ENCODE measurements at places on chromosomes 16 and 17.
A peak's percentile ranks its signal among the peaks of the same experiment; 100 is the strongest.

DNA sequence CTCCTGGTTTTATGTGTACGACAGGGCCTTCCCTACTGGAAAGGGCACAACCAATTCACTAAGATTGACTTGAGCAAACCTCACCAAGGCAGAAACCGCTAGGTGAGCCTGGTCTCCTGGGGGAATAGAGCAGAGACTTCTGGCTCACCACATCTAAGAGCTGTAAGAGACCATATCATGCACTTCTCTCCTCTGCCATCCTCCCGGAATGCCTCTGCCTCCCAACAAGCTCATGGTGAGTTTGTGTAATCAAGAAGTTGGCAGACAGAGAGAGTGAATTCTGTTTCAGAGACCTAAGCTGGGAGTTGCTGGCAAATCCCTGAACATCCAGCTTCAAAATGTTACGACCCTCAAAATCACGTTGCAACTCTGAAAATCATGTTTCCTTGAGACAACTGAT lies 154.8 kb downstream of the SLC39A11 start:
- DNase-seq = no peak

GRCh38 chr17:20172376-20172775 lies 163.2 kb downstream of the SPECC1 start:
- DNase-seq = no peak

GRCh38 chr16:82192665-82193064 lies 22.6 kb upstream of the MPHOSPH6 start:
- DNase-seq = no peak

DNA sequence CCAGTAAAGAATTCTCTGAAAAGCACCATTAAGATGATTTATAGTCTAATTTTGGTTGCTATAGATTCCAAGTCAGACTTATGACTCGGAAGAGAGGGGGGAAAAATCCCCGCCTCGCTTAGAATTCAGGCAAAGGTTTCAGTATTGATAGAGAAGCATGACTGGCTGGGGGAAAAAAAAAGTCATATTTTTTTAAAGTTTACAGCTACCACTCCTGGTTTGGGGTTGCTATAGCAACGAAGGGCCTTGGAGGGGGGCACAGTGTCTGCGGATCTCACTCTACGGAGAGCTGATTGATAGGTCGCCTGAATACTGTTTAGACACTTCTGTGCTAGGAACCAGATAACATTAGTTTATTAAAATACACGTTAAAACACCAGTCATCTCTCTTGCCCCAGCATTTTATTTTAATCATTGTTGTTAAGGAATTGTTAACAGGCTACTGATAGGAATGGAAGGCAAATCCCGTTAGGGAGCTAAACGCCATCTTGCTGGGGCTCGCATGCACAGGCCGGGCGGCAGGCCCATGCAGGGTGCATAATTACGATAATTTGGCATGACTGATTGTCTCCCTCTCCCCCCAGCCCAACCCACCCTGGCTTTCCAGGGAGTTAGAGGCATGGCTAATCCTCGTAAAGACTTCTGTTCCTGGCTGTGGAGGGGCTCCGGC lies 380.0 kb upstream of the XYLT1 start:
- DNase-seq = no peak

DNA sequence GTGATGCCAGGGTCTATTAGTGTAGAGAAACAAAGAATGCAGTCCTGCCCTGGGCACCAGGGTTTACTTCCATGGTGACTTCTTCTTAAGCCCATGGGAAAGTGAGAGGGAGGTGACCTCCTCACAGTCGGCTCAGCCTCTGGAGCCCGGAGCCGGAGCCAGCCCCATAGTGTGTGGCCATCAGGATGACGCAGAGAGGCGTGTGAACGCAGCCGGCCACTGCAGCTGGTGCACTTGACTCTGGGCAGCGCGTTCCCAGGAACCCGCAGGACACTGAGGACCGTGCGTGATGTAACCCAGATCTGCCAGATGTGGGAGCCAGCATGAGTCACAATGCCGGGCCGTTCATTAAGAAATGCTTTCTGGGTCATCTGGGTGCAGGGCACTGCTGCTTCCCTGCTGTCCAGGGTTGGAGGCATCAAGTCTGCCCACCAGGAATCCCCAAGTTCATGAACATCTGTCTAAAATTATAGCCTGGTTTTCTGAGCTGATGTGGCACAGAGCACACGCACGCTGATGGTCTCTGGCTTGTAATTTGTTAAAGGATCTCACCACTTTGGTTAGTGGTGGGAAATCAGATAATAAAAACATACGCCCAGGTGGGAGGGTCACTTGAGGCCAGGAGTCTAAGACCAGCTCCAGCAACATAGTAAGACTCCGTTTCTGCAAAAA lies 114.1 kb downstream of the PITPNC1 start:
- no peak for DNase-seq

DNA sequence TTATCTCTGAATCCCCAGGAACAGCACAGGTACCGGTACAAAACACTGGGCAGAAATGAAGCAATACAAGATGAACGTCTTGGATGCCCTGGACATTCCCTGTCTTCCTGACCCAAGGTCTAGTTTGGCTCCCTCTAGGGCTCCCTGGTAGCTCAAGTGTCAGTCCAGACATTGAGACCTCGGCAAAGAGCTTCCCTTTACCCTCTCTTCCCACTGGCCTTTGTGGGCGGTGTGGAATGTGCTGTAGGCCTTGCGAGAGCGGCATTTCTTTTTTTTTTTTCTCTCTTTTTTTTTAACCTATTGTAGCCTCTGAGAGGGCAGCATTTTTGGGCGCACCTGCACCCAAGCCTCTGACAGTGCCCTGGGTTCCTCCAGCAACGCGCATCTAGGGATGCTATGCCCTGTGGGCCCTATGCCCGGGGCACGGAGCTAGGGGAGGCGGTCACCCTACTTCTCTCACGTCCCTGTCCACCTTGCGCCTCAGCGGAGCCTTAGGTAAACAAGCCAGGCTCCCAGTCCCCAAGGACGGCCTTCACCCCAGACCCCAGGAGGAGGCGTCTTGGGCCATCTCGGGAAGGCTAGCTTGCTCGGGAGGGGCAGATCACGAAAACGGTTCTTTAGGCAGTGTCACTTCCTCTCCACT lies 1.2 kb upstream of the NFATC3 start:
- DNase-seq = no peak

- no peak for DNase-seq
These were observed 15.4 kb upstream of the MYO18A start for GRCh38 chr17:29195465-29196081.

- no peak for DNase-seq
These were observed 7.8 kb downstream of the RARA start for GRCh38 chr17:40316571-40317344.

DNA sequence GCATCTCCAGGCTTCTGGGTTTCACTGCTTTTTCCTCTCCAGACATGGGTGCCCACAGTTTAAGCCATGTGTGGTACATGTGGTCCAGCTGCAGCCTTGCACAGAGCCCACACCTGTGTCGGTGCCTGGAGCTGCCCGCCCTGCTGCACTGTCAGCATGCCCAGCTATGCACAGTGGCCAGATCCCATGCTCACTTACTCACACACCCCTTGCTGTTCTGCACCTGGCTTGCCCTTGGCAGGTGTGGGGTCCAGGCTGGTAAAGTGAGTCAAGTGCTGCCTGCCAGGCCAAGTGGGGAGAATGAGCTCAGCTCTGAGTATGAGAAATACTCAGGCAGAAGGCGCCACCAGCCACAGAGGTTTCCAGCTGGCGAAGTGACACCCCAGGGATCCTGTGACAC lies 739.9 kb downstream of the CDH11 start:
- no peak for DNase-seq

DNA sequence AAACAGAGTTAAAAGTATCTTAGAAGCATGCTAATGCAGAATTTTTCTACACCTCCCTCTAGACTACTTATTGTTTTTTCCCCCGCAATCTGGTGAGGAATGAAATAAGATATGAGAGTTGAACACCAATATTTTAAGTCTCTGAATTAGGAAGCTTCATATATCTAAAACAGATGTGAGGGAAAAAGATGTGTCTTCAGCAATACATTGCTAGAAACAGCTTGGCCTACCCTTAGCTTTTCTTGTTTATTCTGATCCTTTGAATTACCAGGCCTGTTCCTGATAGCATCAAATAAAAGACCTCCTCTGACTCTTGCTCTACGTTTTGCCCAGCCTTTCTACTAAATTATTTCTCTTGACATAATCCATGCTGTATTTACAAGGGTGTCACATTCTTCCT lies 221.8 kb downstream of the CDH11 start:
- DNase-seq = no peak

DNA sequence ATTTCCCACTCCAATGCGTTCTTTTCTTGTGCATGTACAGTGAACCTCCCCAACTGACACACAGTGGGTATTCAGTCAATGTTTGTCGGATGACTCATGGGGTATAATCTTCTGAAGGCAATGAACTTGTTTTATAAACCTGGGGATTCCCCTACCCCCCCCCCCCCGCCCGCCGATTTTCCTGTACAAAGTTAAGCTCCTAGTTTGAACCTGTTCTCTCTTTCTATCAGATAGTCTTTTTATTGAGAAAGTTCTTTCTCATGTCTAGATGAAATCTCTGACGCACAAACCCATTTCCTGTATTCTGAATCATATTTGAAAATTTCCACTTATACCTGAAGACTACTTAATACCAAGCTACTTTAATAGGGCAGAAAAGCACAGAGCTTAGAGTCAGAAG lies 338.3 kb downstream of the CA10 start:
- no peak for DNase-seq

DNA sequence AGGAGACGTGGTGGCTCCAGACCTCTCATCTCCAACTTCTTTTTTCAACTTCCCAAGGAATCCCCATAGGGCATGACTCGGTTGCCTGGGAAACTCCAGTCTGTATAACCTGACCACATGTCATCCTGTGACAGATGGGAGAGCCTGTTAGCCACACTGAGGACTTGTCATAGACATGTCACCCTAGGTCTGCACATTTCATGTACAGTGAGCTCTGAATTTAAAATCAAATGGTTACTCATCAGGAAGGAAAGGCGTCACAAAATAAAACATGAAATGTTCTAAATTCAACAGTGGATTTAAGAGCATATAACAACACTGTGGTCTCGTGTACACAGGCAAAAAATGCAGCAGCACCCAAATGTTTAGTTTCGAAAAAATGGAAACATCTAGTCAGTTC lies 22.2 kb upstream of the ADAMTS18 start:
- no peak for DNase-seq

GRCh38 chr16:57004387-57005250 lies 15.3 kb downstream of the NLRC5 start:
- DNase-seq = no peak

GRCh38 chr17:28258347-28258887 lies 60.6 kb upstream of the TMEM97 start:
- DNase-seq = no peak

- peak; percentile 72 for DNase-seq
These were observed 58.5 kb upstream of the CREBBP start for GRCh38 chr16:3938843-3939624.

GRCh38 chr16:77946823-77947222 lies 75.5 kb upstream of the CLEC3A start:
- DNase-seq = no peak

DNA sequence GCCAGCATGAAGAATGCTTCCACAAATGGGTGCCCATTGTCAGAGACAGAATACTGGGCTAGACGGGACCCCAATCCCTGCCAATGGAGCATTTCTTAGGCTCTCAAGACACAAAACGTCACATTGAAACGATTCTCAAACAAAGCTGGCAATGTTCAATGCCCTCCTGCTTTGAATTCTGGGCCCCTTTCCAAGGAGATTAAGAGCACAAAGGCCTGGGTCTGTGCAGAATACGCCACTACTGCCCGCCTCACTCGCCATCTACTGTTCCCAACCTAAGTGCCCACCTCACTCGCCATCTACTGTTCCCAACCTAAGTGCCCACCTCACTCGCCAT lies 9.7 kb downstream of the CFAP20 start:
- no peak for DNase-seq

GRCh38 chr17:13601776-13602551 lies at the start of gene HS3ST3A1:
Gene HS3ST3A1 (minus strand): TSS chr17:13601929. CDS start chr17:13601129, 800 bp downstream.
- DNase-seq = peak; percentile 60

Measured in NCI-H1930 (cell line).